Stimulated activated CD8-positive, alpha-beta memory T cell treated with anti-CD3 and anti-CD28 coated beads, Interleukin-4, amount 100 ng/mL, for 24 hours (primary cell): ENCODE measurements at places on chromosomes 12 and 14.
A peak's percentile ranks its signal among the peaks of the same experiment; 100 is the strongest.

GRCh38 chr14:68794851-68795596, 2.2 kb upstream of the ZFP36L1 start:
- no peak for DNase-seq

- DNase-seq, result no peak
Observed at GRCh38 chr12:6632026-6632983, 3.5 kb downstream of the LPAR5 start.

- peak; percentile 58 for DNase-seq
Observed at GRCh38 chr12:130870442-130871285, 1.2 kb upstream of the RAN start.

DNA sequence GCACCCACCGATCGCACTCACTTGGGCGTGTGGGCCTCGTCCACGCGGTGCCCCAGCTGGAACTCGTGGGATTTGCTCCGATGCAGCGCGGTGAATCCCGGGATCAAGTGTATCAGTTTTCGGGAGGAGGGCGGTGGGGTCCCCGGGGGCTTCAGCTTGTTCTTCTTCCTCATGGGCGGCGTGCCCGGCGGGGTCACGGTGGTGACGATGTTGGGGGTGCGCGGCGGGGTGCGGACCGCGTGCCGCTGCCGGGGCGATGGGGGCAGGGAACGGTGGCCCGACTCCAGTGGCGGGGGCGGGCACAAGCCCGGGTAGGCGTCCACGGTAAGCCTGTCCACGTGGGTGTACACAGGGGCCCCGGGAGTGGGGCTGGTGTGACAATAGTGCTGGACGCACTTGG, 207.8 kb downstream of the KSR2 start:
- no peak for DNase-seq

GRCh38 chr12:88624911-88625310, 44.6 kb upstream of the KITLG start:
- no peak for DNase-seq

DNA sequence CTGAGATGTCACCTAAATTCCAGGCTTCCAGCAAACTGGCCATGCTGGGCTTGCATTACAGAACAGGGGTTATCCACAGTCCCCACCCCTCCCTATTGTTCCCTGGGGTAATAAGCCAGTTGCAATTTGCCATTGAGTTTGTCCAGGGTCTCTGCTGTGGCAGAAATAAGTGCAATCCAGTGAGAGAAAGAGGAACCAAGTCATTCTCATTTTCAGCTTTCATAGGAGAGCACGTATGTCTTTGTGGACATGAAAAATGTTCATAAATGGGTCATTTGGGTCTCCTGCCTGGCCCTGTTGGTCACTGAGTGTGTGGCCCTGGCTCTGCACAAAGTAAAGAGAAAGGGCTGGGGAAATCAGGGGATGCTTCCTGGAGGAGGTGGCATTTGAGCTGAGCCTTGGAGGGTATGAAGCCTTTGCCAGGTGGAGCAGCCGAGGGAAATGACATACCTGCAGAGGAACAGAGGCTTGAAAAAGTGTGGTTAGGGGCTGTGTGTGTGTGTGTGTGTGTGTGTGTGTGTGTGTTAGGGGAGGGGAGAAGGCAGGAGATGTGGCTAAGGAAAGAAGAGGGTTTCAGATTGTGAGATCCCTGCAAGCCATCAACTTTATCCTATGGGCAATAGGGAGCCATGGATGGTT, 29.3 kb downstream of the CMKLR1 start:
- DNase-seq, result no peak

- DNase-seq, result no peak
Observed at GRCh38 chr12:48336564-48336963, 14.2 kb downstream of the ZNF641 start.

DNA sequence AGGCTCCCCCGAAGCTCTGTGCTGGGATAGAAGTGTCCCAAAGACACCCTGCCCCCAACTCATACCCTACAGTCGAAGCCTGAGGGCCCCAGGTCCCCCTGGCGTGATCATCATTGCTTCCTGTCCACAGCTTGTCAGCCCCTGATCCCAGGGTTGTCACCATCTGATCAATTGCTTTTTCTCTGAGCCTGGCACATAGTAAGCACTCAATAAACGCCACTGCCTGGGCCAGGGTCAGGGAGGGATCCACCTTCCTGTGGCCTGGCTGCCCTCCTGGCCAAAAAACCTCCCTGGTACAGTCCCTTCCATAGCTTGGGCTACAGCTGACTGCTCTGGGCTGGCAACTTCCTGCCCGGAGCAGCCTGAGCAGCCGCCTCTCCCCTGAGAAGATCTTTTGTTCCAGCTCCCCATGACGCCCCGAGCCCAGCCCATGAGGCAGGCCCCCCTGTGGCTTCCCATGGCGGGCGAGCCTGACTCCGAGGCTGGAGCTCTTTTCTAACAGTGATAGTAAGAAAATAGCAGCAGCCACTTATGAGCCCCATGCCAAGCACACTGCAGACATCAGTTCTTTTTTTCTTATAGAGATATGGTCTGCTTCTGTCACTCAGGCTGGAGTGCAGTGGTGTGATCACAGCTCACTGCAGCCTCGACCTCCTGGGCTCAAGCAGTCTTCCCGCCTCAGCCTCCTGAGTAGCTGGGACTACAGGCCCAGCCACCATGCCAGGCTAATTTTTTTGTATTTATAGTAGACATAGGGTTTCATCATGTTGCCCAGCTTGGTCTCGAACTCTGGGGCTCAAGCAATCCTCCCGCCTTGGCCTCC, 6.5 kb downstream of the SH2B3 start:
- no peak for DNase-seq

DNA sequence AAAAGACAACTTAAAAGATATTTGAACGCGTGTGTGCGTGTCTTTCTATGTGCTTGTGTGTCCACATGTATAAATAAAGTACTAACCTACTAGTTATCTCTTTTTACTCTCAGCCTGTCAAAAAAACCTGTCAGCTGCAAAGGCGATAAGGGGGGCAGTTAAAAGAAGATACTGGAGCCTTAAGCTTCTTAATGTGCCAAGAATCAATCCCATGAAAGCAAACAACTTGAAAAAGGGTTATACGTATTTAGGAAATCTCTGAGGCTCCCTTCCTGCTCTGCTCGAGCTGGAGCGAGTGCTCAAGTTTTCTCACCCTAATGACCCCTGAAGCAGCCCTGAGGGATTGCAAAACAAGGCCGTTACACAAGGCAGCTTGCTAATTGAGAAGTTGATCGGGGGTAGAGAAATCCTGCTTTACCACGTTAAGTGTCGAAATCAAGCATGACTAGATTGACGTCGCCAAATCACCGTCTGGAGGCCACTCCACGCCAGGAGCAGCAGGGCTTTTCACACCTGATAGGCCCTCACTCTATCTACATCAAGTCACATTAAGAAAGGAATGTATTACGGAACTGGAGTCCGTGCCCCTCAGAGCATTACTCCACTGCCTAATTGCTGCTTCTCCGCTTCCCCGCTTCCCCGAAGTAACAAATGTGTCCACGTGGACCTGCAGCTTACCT, 32.4 kb downstream of the LMO3 start:
- DNase-seq, result no peak

GRCh38 chr12:176321-177181, 37.4 kb downstream of the SLC6A12 start:
- DNase-seq, result no peak

GRCh38 chr12:49507139-49507538, 31.7 kb upstream of the KCNH3 start:
- DNase-seq, result no peak

DNA sequence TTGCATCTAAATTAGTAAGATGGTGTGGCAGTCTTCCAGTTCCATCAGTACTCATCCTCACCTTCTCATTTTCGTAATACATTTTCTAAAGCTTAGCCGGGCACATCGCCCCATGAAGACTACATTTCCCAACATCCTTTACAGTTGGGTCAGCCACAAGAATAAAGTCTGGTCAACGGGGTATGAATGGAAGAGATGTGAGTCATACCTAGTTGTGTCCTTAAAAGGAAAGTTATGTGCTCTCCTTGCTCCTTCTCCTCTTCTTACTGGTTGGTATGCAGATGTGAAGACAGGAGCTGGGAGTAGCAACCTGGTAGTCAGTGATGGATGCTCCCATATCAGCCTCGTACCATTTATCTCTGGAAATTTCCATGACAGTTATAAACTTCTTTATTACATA, 35.9 kb upstream of the EGLN3 start:
- no peak for DNase-seq

DNA sequence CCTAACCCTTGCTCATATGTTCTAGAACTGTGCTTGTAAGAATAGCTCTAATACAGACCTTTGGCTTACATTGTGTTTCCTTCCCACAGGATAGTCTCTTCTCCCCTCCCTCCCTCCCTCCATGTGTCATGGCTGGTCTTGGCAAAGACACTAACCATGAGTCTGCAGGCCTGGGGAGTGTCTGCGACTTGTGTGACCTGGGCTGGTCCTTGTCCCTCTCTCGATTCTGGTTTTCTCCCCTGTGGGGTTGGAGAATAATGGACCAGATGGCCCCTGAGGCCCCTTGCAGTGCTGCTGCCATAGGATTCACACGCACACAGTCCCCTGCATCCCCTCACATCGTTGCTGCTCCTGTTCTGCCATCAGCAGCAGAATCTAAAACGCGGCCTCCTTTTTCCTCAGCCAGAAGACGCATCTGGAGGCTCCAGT, 30.3 kb downstream of the DEGS2 start:
- DNase-seq, result no peak

- DNase-seq, result no peak
Observed at GRCh38 chr14:100660882-100661635, 65.6 kb upstream of the DLK1 start.
